Osteocyte (in vitro differentiated cells): ENCODE measurements at places on chromosomes 1 and 21. TPM values are rescaled to one million over a fixed set of nuclear protein-coding genes. Genes with fewer than 3 reads are reported as not detected.

Gene KIF21B
- 0.63 and 0.97 TPM in 2 replicates for total RNA-seq

Gene BEND5
- total RNA-seq: 1.5 and 1.7 TPM in 2 replicates

Gene UBXN10
- total RNA-seq: not detected in 2 replicates

Gene RCOR3
- 51.0 and 54.6 TPM in 2 replicates for total RNA-seq

Gene C1orf21
- 31.8 and 39.6 TPM in 2 replicates for total RNA-seq

Gene CFAP107
- not detected in 2 replicates for total RNA-seq

Gene MROH9
- total RNA-seq: not detected in 2 replicates

DNA sequence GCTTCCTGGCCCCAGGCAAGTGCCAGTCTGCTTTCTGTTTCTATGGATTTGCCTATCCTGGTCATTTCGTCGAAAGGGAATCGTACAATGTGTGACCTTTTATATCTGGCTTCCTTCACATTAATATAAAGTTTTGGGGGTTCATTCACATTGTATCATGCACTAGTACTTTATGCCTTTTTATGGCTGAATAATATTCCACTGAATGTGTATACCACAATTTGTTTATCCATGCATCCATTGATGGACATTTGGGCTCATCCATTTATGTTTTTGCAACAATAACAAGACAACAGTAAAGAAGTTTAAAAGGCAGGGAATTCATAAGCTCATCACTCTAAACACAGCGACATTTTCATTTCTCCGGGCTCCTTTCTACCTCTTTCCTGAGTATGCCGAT is 50.6 kb downstream of the SPSB1 start:
- no peak for DNase-seq

DNA sequence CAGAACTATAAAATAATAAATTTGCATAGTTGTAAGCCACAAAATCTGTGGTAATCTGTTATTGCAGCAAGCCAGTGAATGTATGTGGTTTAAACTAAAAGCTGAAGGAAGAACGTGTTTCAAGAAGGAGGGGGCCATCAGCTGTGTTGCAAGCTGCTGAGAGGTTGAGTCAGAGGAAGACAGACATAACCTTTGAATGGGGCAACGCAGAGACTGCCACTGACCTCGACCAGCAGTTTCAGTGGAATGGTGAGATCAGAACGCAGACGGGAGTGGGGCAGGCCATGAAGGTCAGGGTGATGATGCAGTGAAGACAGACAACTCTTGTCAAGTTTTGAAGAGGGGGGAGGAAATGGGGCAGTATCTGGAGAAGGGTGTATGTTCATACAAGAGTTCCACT is 23.2 kb upstream of the QSOX1 start:
- no peak for DNase-seq

- no peak for DNase-seq
Observed at GRCh38 chr21:46157396-46157986, 2.1 kb upstream of the FTCD start.

GRCh38 chr1:108010581-108010980 is 45.6 kb upstream of the VAV3 start:
- no peak for DNase-seq
